MG63 (cell line): ENCODE measurements at places on chromosomes 13 and 19.

- DNase-seq = peak; percentile 60
These were observed 25.0 kb upstream of the FXYD3 start for GRCh38 chr19:35090506-35091214.

GRCh38 chr19:31979949-31980670, 365.3 kb upstream of the ZNF507 start:
- DNase-seq = no peak

- no peak for DNase-seq
These were observed 26.2 kb upstream of the ZNF254 start for GRCh38 chr19:24060687-24061356.

- no peak for DNase-seq
These were observed 6.2 kb downstream of the NAA16 start for GRCh38 chr13:41317243-41317642.

DNA sequence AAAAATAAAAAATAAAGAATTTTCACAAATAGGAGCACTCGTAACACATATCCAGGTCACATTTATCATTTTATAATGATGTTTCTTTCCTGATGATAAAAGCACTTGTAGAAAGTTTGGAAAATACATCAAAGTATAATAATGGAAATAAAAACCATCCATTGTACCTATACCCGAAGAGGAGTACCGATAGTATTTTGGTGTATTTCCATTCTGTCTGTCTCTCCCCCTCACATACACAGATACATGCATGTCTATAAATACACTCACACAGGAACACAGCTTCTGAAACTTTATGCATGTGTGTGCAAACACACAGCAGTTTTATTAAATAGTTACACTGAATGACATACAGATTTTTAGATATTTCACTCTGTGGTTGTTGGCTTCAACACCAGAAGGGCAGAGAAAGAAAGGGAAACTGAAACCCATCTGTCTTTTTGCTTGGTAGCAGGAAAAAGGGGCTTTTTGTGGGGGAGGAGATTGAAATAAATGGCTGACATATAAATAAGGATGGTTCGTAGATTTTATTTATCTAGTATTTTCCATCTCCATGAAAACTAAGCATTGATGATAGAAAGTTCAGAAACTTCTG, 114.8 kb downstream of the LRCH1 start:
- no peak for DNase-seq

GRCh38 chr13:49113526-49114286, 106.4 kb upstream of the MLNR start:
- DNase-seq = no peak

GRCh38 chr19:5621311-5621944, 1.1 kb downstream of the SAFB2 start:
- no peak for DNase-seq

GRCh38 chr13:40026174-40026585, 370.7 kb downstream of the COG6 start:
- no peak for DNase-seq

DNA sequence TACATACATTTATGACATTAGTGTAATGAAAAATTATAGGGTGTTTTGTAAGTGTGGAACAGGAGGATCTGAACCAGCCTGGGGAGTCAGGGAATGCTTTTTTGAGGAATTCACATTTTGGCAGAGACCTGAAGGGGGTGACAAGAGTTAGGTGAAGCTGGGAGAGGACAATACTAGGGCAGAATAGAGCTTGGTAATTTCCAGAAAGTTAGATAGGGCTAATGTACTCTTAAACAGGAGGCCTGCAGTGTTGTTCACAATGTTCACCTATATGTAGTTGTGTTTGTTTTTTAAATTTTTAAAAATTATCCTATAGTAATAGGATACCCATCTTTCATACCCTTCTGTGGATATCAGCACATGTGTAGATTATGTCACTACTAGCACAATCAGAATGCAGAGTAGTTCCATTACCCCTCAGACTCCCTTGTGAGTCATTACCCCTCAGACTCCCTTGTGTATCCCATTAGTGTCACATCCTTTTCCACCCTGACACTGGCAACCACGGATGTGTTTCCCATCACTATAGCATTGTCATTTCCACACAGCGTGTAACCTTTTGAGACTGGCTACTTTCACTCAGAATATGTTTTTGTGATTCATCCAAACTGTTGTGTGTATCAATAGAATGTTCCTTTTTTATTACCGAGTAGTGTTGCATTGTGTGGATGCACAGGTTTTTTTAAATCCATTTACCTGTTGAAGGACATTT, 43.1 kb downstream of the PCCA start:
- DNase-seq = peak; percentile 37

DNA sequence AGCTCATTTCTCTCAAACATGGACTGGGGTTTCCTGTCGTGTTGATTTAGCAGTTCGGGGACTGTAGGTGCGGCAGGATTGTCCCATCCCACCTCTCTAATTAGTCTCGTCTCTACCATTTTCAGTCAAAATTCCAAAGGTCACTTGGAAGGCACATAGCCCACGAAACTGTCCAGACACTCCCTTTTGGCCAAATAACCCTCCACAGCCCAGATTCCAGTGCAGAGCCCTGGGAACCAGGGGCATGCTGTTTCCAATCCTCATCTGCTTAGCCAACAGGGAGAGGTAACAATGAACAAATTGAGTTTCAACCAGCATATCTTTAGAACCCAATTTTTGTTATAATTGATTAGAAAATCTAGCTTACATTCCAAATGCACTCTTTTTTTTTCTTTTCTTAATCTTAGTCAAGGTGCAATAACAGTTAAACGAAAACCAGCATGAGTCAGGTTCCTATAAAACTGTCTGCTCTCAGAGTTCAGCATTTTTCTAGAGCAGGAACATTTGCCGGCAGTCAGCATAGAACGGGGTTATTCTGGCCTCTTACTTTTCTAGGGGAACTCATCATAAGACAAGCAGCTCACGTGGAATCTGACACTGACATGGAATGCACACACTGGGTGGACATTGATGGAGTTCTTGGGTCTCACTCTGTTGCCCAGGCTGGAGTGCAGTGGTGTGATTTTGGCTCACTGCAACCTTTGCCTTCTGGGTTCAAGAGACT, 14.4 kb upstream of the CEBPA start:
- no peak for DNase-seq

GRCh38 chr13:113155982-113156655, 2.3 kb upstream of the PROZ start:
- DNase-seq = no peak

DNA sequence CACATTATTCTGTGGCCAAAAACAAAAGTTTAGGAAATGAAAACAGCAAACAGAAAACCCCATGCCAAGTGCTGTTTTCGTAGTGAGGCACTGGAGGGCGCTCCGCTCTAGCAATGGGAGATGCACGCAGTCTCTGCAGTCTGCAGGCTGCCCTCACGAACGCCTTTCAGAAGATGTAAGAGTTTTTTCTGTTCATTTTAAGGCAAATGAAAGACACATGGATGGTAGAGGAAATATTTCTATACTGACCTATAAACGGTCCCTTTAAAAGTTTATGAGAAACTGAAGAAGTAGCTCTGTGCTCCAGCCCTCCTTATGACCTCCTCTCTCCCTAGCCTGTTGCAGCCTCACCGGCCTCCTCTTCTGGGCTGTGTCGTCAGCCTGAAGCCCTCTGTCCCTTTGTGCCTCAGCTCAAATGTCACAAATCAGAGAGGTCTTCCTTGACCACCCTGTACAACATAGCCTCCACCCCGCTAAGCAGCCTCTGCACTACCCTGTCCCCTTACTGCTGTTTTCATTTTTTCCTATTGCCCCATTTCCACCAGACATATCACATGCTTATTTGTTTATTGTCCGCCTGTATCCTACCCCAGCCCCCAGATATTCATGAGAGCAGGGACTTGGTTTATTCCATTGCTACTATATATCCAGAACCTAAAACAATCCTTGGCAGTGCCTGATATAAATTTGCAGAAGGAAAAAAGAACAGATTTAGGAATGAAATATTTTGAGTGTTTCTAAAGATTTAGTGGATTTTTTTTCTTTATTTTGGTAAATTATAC, 116.4 kb downstream of the TM9SF2 start:
- peak; percentile 34 for DNase-seq

DNA sequence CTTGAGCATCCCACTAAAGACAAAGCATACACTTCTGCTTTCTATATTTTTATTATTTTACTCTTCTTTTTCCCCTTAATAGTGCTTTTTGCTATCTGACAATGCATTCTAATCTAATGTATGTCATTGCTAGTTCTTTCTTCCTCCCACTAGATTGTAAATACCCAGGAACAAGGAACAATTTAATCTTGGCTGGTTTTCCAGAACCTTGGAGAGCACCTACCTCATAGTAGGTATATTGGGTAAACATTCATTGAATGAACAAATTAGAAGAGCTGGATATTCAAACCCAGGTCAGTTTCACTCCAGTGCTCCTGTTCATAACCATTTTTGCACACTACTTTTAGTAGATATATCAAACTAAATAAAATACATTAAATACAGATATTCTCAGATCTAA, 1617.6 kb upstream of the SLC10A2 start:
- no peak for DNase-seq

- DNase-seq = no peak
These were observed 636 bp downstream of the SF3A2 start for GRCh38 chr19:2237051-2237868.

DNA sequence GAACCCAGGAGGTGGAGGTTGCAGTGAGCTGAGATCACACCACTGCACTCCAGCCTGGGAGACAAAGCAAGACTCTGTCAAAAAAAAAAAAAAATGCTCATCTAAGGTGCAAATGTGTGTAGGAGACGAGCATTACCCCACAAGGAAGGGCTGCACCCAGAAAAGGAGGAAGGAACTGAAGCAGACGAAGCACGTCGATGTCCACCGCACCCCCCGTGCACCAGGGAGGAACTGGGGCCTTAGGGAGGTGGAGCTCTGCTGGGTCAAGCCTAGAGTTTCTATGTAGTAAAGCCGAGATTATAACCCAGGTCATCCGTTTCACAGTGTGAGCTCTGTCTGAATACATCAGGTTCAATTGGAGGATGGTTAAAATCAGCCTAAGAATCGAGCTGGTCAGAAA, 1.1 kb downstream of the VSTM1 start:
- no peak for DNase-seq

GRCh38 chr19:48992581-48993174, 431 bp downstream of the GYS1 start:
- no peak for DNase-seq

DNA sequence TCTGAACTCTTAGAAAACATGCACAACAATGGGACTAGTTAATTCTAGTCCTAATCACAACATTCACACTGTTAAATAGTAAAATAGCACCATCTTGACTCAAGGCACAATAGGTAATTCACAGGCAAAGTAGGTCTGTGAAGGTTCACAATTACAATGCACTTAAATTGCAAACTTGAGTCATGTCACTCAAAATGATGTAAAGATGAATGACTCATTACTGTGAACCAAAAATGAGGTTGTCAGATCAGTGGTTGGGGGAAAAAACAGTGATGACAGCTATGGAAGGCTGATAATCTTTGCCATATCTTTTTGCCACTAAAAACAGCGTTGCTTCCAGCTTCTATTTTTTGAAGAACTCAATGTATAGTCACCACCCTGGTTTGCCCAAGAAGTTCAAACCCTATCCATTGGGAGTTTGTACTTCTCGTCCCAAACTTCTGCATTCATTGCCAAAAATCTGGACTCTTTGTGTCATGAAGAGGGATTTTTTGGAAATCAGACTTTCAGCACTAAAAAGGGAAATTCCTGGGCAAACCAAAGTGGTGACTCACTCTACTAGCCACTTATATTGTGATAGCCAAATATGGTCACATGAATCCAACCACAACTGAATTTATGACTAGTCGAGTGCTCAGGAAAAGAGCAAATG, 200.9 kb upstream of the TMTC4 start:
- DNase-seq = peak; percentile 6

DNA sequence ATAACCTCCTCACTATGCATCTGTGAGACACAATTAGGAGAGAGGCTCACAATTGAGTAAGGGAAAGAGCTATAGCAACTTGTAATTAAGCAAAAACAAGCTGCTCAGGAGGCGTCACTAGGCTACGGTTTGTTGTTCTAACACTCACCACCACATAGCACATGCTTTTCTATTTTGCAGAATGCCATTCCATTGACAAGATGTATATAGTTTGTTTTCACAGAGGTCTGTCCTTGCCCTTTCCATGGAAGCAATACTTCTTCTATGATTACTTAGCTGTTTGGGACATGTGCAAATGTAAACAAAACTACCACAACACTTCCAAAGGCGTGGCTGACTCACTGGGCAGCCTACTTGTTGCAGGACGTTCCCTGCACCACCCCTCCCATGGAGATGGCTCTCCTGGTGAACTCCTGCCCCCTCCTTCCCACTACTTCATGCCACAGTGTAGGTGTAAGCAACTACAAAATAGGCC, 33.9 kb upstream of the FAM216B start:
- peak; percentile 95 for DNase-seq

DNA sequence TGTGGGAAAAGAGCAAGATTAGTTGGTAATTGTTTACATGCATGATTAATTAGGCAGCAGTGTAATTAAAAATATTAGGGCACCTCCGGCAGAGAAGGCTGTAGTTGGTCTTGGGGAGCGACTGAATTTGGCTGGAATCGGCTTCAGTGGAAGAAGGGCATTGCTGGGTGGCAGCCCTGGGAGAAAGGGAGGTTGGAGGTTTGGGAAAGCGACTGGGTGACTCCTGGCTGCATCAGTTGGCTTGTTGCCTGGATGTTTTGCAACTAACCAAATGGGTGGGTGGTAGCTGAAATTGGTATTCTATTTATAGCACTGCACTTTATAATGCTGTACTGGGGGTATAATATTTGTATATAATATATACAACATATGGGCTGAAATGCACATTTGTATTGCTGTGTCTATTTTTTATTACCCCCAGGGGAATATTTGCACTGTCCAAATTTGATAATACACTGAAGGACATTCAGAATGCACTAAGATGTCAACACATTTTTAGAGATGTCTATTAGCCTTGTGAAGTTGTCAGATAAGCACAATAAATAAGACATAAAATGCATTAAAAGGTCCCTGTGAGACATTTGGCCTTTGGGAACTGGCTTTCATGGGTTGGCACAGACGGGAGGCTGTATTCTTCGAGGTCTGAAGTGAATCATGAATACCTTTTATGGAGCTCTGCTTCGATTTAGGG, 1.7 kb downstream of the B3GLCT start:
- peak; percentile 66 for DNase-seq

- DNase-seq = no peak
These were observed 15.2 kb downstream of the COL4A2 start for GRCh38 chr13:110322126-110322827.

- DNase-seq = no peak
These were observed 175.4 kb downstream of the KLF12 start for GRCh38 chr13:73958657-73959397.

DNA sequence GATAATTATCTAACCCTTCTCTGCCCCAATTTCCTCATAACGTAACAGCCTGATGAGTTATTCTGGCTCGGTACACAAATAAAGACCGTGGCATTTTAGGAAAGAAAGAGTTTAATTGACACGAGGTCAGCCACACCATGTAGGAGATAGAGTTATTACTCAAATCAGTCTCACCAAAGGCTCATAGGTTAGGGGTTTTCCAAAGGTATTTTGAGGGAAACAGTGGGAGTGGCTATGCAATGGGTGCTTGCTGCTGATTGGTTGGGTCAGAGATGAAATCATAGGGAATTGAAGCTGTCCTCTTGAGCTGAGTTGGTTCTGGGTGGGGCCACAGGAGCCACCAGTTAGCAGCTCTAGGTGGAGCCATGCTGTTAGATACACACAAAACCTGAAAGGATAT, 137.5 kb downstream of the FREM2 start:
- peak; percentile 3 for DNase-seq

- no peak for DNase-seq
These were observed 1.2 kb downstream of the C5AR1 start for GRCh38 chr19:47310819-47311218.
